ENCODE measurements at places on chromosomes 5 and 9.

DNA sequence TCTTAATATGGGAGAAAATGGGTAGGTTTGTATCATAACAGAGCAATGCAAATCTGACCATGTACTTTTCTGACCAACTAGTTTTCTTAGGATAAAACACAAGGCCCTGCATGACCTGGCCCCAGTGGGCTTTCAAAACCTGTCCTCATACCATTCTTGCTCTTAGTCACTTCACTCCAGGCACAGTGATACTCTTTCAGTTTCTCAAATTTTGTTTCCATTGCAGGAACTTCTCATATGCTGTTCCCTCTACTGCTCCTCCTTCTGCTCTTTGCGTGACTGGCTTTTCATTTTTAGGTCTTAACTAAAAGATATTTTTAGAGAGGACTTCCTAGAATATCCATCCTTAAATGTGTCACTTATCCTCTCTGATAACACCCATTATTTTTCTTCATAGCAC lies 112.4 kb downstream of the INIP start:
- no peak for DNase-seq

DNA sequence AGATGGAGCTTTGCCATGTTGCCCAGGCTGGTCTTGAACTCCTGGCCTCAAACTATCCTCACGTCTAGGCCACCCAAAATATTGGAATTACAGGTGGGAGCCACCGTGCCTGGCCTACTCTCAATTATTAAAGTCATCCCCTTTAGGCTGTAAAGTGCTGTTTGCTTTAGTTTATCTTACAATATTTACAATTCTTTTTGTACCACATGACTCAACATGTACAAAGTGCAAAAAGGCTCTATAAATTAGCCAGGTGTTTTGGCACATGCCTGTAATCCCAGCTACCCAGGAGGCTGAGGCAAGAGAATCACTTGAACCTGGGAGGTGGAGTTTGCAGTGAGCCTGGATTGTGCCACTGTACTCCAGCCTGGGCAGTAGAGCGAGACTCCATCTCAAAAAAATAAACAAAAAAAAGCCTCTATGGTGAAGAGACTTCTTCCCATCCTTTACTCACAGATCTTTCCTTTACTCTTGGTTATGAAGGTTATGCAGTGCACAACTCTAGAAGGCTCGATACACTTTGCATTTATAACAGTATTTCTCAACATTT lies 28.5 kb upstream of the MLLT3 start:
- DNase-seq = no peak

DNA sequence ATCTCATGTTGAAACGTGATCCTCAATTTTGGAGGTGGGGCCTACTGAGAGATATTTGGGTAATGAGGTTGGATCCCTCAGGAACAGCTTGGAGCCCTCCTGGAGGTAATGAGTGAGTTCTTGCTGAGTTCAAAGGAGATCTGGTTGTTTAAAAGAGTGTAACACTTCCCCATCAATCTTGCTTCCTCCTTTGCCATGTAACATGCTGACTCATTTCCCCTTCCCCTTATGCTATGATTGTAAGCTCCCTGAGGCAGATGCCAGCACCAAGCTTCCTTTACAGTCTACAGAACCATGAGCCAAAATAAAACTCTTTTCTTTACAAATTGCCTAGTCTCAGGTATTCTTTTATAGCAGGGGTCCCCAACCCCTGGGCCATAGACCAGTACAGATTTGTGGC lies 352.3 kb downstream of the SLCO4C1 start:
- no peak for DNase-seq

- DNase-seq = no peak
These were observed 163.1 kb downstream of the PAX5 start for GRCh38 chr9:36870960-36871359.

- no peak for DNase-seq
These were observed 61.9 kb upstream of the IL7R start for GRCh38 chr5:35794684-35795375.

All from CD4-positive, alpha-beta T cell treated with Interleukin-17A for 4 hours (primary cell).